ENCODE measurements at places on chromosomes 5 and 9. TPM values are rescaled to one million over a fixed set of nuclear protein-coding genes. Genes with fewer than 3 reads are reported as not detected.

Gene PCDHGA2
- not detected for total RNA-seq

Gene TMEM215
- total RNA-seq, result not detected

Gene GFI1B
- not detected for total RNA-seq

Gene IFNA13
- total RNA-seq, result not detected

Gene FAXDC2
- total RNA-seq, result 0.54 TPM

Gene NTRK2
- not detected for total RNA-seq

Gene PCSK5
- total RNA-seq, result not detected

Gene DOCK2
- 12.6 TPM for total RNA-seq

Gene IFNA21
- not detected for total RNA-seq

Gene CDX1
- total RNA-seq, result not detected

Gene SV2C
- not detected for total RNA-seq

Gene C5orf34
- total RNA-seq, result 19.1 TPM

Gene LCN15
- total RNA-seq, result not detected

Gene FNIP1
- total RNA-seq, result 14.9 TPM
